ENCODE measurements at places on chromosomes 6 and 20.
A peak's percentile ranks its signal among the peaks of the same experiment; 100 is the strongest.

GRCh38 chr20:12203399-12203798 lies 285.7 kb downstream of the BTBD3 start:
- DNase-seq: no peak

DNA sequence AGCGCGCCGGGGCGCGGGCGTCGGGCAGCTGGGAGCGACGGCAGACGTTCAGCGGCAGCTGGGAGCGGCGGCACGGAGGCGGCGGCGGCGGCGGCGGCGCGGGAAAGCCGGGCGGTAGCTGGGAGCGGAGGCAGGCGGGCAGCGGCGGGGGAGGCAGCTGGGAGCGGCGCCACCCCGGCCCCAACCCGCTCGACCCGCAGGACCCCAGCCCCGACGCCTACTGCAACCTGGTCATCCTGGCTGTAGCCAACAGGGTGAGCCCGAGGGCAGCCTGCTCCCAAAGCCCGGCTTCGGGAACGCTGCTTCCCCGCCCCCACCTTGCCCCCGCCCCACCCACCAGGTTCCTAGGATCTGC lies 8.9 kb downstream of the CCM2L start:
- DNase-seq: no peak

DNA sequence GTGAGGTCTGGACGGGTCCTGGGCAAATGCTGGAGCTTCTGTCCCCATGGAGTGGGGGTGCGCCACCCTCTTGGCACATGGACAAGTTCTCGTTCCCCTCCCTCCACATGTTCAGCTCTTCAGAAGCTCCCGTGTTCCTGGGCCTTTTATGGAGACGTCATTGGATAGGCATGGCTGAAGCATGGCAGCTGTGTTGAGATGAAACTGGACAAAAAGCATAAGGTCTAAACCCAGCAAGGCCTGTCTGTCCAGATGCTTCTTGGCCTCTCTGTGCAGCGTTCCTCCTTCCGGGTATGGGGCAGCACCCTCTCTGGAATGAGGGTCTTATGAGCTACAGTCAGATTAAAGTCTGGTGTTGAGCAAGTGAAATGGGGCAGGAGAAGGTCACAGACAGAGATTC lies 26.8 kb downstream of the TBC1D20 start:
- no peak for DNase-seq

DNA sequence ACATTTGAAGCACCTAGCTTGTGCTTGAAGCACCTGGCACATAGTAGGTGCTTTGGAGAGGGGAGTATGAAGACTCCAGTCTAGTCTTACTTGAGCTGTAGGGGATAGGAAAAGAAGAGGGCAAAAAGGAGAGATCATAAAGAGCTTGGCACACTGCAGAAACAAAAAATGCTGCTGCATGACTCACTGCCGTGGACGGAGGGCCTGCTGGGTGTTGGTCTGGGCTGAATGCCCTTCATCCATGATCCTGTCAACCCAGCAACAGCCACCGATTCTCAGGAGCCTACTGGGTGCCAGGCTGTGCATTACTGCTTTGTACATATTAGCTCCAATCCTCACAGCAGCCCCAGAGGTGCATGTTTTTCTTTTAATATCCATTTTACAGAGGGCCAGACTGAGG lies 6.0 kb downstream of the PDYN start:
- no peak for DNase-seq

GRCh38 chr6:14797875-14798593 lies 447.8 kb upstream of the JARID2 start:
- no peak for DNase-seq

- peak; percentile 74 for DNase-seq
These were observed 774 bp downstream of the PLEKHG1 start for GRCh38 chr6:150600301-150601017.

Measured in activated naive CD8-positive, alpha-beta T cell treated with anti-CD3 and anti-CD28 coated beads, Interleukin-2, amount 50 U/mL, for 24 hours (primary cell).